Panc1 (cell line): ENCODE measurements at places on chromosomes 5 and 9. TPM values are rescaled to one million over a fixed set of nuclear protein-coding genes. Genes with fewer than 3 reads are reported as not detected.

DNA sequence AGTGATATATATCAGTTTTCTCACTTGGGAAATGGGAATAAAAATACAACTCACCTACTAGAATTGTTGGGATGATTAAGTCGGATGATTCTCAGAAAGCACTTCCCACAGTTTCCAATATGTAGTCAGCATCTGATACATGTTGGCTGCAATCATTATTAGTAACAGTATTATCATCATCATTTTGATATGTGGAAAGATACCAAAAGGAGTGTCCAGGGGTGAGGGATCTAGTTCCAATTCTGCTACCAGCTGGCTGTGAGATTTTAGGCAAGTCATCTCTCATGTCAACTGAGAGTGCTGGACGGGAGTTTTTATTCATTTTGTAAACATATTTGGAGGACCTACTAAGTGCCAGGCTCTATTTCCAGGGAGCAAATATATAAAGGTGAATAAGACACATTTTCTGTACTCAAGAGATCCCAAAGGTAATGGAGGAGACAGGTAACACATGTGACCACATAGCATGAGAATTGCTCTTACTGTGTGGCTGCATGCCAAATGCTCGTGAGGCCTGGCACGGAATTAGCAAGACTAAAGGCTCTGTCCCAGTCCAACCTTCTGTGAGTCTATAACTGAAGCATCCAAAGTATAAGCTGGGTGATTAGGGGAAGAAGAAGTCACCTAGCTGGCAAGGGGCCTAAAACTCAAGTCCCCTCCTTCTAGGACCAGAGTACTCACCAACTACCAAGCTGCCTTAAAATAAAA lies 83.0 kb downstream of the GRIA1 start:
- no peaks in the 10 kb centered on the region for H3K4me1 ChIP-seq
- no peak overlapping the region for H3K27ac ChIP-seq
- H3K27me3 ChIP-seq: no peaks in the 10 kb centered on the region
- DNase-seq: no peak

GRCh38 chr5:35246900-35247647 lies 16.8 kb upstream of the PRLR start:
- DNase-seq: no peak
- no peaks in the 10 kb centered on the region for H3K27me3 ChIP-seq
- H3K27ac ChIP-seq: no peak overlapping the region
- no peaks in the 10 kb centered on the region for H3K36me3 ChIP-seq
- H3K4me1 ChIP-seq: no peaks in the 10 kb centered on the region

TAF11L12 gene
- not detected for total RNA-seq

DNA sequence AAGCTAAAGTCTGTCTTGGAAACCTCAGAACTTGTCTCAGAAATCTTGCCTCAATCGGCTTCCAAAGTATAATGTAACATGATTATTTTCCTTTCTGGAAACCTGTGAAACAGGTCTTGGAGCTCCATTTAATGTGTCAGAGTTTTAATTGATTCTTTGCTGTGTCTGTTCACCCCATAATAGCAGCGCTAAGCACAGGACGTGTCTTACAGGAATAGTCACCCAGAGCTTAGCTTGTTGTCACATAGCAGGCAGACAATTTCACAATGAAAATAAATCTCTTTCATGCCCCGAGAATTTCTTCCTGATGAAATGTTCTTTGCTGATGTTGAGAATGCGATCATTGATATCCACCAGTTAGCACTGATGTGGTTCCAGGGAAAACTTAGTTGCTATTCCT lies 40.2 kb upstream of the PTPN3 start:
- H3K36me3 ChIP-seq: no peaks in the 10 kb centered on the region
- H3K27ac ChIP-seq: no peak overlapping the region
- H3K4me1 ChIP-seq: no peaks in the 10 kb centered on the region
- H3K4me3 ChIP-seq: no peak overlapping the region
- no peak for DNase-seq
- peaks cover 6% of the 10 kb centered on the region for H3K27me3 ChIP-seq

CER1 gene
- total RNA-seq: not detected

GPR151 gene
- total RNA-seq: not detected

GRCh38 chr9:109114670-109115069 lies 5.1 kb downstream of the TMEM245 start:
- peaks cover 3% of the 10 kb centered on the region; the same call in 1 of the 2 replicates for H3K36me3 ChIP-seq
- no peak for DNase-seq
- no peaks in the 10 kb centered on the region for H3K27me3 ChIP-seq

DNA sequence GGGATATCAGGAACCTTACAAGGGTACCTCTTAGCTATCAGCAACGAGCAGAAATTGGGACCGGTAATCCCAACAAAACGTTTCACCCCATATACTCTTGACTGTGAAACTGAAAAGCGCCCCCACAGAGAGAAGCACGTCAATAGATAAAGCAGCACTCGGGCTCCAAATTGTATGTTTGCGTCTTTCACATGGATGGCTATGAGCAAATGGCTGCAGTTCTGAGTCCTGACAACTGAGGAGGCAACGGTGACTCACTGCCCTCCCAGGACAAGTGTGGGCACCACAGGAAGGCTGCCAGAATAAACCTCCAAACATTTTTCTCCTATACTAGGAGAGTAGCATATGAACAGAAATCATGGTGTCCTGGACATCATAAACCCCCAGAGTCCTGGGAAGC lies 36.6 kb downstream of the SEMA4D start:
- H3K4me1 ChIP-seq: no peaks in the 10 kb centered on the region
- no peaks in the 10 kb centered on the region for H3K27me3 ChIP-seq
- H3K36me3 ChIP-seq: no peaks in the 10 kb centered on the region
- no peak overlapping the region for H3K4me3 ChIP-seq
- no peak overlapping the region for H3K27ac ChIP-seq

DNA sequence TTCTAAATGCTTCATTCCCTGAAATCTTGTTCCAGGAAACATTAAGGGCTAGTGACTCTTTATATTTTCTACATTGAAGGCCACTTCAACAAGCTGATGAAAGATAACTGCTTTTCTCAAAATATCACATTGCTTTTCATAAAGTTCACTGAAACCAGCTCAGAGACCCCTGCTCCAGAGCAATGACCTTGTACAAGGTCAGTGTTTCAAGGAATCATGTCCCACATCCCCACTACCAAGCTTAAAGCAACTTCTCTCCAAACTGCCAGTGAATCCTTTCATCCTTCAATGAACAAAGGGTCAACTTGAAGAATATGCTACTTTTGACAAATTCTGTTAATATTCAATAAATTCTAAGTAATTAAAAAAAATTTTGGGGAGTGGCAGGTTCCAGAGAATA lies 12.0 kb upstream of the SPATA24 start:
- no peaks in the 10 kb centered on the region for H3K36me3 ChIP-seq
- no peaks in the 10 kb centered on the region for H3K4me1 ChIP-seq
- no peak overlapping the region for H3K4me3 ChIP-seq

PCDH1 gene
- 9.0 TPM for total RNA-seq

PCDHGA8 gene
- total RNA-seq: 0.18 TPM

DBH gene
- not detected for total RNA-seq

GRCh38 chr5:82813861-82814260 lies 263.3 kb downstream of the TMEM167A start:
- no peaks in the 10 kb centered on the region for H3K36me3 ChIP-seq
- DNase-seq: no peak

SPATA31C1 gene
- not detected for total RNA-seq

PCDHGA9 gene
- 0.15 TPM for total RNA-seq

- no peak overlapping the region for H3K27ac ChIP-seq
- no peak for DNase-seq
- no peak overlapping the region for H3K4me3 ChIP-seq
- H3K4me1 ChIP-seq: no peaks in the 10 kb centered on the region
Observed at GRCh38 chr5:138978581-138978980, 103.4 kb upstream of the LRRTM2 start.

DNA sequence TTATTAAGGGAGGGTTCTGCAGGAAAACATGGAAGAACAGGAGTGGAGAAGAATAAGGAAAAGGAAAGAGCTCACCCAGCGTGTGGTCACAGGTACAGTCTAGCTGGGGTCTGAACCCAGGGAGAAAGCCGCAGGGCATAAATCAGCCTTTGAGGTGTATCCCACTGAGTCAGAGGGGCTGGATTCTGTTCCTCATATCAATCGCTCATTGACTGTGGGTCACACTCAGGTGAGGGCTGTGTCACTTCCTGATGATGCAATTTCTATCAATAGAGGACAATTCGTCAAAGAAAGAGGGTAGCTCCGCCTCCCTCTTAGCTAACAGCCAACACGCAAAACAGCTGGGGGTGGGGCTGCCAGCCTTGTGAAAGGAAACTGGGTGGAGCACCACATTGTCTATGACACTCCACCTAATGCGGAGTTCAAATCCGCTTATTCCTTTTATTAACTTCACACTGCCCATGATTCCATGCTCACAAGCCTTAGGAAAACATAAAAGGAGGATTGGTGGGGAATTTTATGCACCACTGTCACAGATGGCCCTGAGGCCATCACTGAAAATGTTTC lies 176.2 kb downstream of the ICE1 start:
- no peaks in the 10 kb centered on the region for H3K4me1 ChIP-seq
- H3K36me3 ChIP-seq: no peaks in the 10 kb centered on the region
- no peaks in the 10 kb centered on the region for H3K27me3 ChIP-seq
- DNase-seq: no peak
- no peak overlapping the region for H3K4me3 ChIP-seq
- no peak overlapping the region for H3K27ac ChIP-seq

DNA sequence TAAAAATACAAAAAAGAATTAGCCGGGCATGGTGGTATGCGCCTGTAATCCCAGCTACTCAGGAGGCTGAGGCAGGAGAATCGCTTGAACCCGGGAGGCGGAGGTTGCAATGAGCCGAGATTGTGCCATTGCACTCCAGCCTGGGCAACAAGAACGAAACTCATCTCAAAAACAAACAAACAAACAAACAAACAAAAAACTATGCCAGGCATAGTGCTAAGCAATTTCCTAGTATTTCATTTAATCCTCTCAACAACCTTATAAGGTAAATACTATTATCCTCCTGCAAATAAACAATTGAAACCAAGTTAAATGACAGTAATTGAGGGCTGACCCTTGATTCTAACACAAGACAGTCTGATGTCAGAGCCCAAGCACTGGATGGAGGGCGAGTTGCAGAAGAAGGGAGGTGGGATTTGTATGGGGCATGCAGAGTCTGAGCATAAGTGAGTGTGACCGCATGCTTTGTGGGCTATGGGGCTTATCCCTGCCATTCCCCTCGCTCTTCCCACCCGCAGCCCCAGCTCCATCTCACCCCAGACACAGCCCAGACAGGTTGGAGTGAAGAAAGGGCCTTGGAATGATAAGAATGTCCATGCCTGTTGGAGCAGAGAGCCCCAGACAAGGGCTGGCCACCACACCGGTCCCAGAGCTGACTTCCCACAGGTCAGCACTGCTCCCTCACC lies 24.3 kb upstream of the RPS14 start:
- no peaks in the 10 kb centered on the region for H3K36me3 ChIP-seq
- H3K4me3 ChIP-seq: no peak overlapping the region
- no peak for DNase-seq
- H3K27me3 ChIP-seq: no peaks in the 10 kb centered on the region
- H3K27ac ChIP-seq: peak overlapping the region; percentile 88
- H3K4me1 ChIP-seq: peaks cover 39% of the 10 kb centered on the region

GRCh38 chr5:151233616-151234085 lies 9.8 kb upstream of the CCDC69 start:
- peaks cover 2% of the 10 kb centered on the region; the same call in 1 of the 2 replicates for H3K27me3 ChIP-seq
- no peaks in the 10 kb centered on the region for H3K36me3 ChIP-seq
- H3K4me3 ChIP-seq: no peak overlapping the region
- no peak for DNase-seq

IL31RA gene
- total RNA-seq: 3.1 TPM

DNA sequence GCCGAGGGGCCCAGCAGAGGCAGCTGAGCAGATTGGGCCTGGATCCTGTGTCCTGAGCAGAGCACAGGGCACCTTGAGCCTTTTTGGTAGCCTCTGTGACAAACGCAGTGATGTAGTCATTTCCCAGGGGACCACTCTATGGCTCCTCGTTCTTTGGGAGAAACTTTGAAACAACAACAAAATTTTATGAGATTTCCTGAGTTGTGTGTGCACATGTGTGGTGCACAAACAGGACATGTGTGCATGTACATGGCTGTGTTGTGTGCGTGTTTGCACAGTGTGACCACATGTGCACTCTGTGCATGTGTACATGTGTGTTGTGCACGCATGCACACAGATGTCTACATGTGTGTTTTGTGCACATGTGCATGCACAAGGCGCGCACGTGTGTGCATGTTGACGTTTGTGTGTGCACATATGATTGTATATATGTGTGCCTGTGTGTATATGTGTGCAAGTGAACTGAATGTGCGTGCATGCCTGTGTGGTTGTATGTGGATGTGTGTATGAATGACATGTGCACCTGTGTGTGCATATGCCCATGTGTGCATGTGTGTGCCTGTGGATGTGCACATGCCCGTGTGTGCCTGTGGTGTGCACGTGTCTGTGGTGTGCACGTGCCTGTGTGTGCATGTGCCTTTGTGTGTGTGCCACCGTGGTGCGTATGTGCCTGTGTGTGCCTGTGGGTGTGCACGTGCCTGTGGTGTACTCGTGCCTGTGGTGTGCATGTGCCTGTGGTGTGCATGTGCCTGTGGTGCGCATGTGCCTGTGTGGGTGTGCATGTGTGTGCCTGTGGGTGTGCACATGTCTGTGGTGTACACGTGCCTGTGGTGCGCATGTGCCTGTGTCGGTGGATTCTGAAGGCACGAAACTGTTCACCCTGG lies 221.6 kb downstream of the CACNA1B start:
- no peak for DNase-seq
- H3K4me1 ChIP-seq: no peaks in the 10 kb centered on the region
- H3K27ac ChIP-seq: no peak overlapping the region
- H3K27me3 ChIP-seq: no peaks in the 10 kb centered on the region

DNA sequence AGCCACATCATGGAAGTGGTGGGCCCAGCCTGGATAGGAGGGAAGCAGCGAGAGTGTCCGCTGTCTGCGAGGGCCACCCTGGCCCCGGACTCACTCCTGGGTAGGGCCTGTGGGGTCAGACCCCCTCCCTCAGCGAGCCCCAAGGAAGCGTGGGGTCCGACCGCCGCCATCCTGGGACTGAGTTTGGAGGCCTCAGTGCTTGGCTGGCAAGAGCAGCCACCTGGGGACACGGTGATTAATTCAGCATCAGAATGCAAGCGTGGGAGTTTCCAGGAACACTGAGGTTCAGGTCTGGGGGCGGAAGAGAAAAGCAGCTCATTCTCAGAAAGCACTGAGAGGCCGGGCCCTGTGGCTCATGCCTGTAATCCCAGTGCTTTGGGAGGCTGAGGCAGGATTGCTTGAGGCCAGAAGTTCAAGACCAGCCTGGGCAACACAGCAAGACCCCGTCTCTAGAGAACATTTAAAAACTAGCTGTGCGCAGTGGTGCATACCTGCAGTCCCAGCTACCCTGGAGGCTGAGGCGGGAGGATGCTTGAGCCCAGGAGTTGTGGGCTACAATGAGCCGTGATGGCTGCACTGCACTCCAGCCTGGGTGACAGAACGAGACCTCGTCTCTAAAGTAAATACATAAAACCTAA lies 18.3 kb upstream of the CAMSAP1 start:
- H3K4me1 ChIP-seq: peaks cover 11% of the 10 kb centered on the region
- no peak overlapping the region for H3K4me3 ChIP-seq
- H3K27ac ChIP-seq: no peak overlapping the region
- DNase-seq: no peak
- no peaks in the 10 kb centered on the region for H3K27me3 ChIP-seq

- no peaks in the 10 kb centered on the region for H3K4me1 ChIP-seq
- no peaks in the 10 kb centered on the region for H3K36me3 ChIP-seq
- H3K27ac ChIP-seq: no peak overlapping the region
- no peak overlapping the region for H3K4me3 ChIP-seq
- H3K27me3 ChIP-seq: no peaks in the 10 kb centered on the region; the same call in none of the 2 replicates
Observed at GRCh38 chr9:83066771-83067170, 3.8 kb upstream of the RASEF start.

CDH10 gene
- total RNA-seq: 0.72 TPM

NEUROG1 gene
- total RNA-seq: not detected

AJM1 gene
- total RNA-seq: 7.2 TPM
